Renal cortex interstitium (tissue), 15 donors: ENCODE measurements at places on chromosomes 6 and 20.

DNA sequence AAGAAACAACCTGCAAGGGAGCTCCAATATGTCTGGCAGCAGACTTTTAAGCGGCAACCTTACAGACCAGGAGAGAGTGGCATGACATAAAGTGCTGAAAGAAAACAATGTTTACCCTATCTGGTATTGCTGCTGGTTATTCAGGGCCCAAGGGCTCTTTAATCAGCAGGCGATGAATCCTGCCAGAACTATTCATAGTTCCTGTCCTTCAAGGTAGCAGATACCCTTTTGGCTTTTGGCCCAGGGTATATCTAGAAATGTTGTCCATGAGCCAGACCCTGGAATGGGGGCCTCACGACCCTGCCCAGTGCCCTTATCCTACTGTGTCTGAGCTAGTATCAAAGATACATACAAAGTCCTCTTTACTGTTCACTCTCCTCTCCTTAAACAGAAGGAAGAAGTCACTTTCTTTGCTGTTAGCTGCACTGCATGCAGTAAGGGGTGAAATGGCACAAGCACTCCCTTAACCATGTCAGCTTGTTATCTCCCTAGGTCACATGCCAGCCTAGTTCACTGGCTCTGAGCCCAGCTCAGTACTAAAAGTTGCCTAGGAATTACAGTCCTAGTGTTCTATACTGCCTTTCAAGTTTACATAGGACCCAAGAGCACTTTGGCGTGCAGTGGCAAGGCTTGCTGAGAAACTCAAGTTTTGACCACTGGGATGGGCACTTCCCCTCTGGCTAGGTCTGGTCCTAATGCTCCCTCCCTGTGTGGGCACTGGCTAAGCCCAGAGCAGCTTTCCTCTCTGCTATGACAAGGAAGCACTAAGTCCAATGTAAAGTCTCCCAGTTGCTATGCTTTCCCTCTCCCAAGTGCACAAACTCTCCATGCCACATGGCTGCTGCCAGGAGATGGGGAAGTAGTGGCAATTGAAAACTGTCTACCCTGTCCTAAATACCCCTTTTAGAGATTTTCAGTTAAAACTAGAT is 122.0 kb downstream of the HTR1B start:
- DNase-seq, result no peak

GRCh38 chr20:33772439-33772838 is 38.7 kb upstream of the CHMP4B start:
- no peak for DNase-seq

GRCh38 chr6:148179786-148180185 is 162.9 kb upstream of the SASH1 start:
- DNase-seq, result no peak

DNA sequence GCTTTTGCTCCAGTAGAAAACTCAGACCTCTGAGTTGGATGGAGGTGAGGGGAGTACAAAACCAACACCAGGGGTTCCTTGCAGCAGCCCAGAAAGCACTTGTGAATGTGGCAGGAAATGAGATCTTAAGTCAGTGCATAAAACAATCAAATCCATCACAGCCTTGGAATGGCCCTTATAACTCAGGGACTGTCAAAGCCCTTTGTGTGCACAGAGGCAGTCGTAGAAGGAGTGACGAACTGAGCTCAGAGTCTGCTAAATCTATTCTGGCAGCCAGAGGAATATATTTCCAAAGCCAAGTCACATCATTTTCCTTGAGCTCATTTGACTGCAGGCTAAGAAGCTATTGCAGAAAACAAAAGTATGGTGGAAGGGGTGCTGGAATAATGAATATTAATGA is 676.6 kb downstream of the DHX35 start:
- peak; percentile 47 for DNase-seq

- no peak for DNase-seq
These were observed 40.2 kb upstream of the CD83 start for GRCh38 chr6:14077193-14077867.

DNA sequence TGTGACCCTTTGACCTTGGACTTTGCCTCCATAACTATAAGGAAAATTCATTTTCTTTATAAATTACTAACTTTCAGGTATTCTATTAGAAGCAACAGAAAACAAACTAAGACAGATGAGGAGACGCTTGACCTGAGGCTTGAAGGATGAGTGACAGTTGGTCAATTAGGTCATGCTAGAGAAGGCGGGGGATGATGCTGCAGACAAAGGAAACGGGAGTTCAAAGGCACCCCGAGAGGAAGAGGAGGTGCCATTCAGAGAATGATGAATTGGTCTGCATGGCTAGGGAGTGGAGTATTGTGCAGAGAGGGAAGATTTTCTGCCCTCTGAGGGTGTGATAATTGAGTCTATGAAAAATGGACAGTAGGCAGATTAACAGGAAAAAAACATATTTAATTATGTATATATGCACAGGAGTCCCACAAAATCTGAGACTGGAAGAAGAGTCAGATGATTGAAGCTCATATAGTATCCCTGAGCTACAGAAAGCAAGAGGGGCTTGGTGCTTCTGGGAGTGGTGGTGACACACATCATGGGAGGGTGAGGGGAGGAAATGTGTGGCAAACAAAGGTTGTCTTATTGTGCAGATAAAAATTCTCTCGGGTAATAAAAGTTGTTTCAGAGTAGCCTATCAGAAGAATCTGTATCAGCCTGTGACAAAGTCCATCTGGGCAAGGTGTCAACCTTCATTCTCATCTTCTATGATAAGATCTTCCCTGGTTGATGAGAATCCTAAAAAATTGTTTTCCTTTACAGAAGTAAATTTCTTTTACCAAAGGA is 20.4 kb upstream of the FUCA2 start:
- DNase-seq, result no peak

DNA sequence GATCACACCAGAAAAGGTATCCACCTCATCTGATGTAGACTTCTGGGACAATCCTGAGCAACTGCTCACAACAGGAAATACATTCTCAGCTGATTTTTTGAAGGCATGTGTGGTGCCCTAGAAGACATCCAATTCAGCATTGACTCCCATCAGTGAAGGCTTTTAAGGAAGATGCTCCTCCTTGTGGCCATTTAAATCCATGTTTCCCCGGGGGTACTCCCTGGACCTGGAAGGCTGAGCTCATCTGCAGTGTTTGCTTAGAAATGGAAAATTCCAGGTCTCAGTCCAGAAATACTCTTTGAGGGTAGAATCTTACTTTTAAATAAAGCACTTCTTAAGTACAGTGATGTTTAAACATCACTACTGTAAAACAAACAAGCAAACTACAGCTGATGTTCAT is 195.5 kb upstream of the PDE10A start:
- no peak for DNase-seq

DNA sequence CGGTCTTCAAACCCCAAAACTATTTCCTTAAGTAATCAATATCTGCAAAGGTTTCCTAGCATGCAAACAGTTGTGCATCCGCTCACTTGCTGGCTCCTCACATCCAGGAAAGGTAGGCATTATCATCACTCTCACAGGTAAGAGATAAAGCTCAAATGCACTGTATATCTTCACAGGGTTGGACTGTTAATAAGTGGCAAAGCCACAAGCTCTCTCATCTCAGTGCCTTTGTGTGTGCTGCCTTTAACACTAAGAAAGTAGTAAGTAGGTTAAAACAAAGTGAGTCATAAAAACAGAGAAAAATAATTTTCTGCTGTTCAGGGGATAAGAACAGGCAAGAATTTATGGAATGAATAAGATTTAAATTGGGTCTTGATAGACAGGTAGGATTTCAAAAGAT is 21.3 kb downstream of the MAN1A1 start:
- no peak for DNase-seq

GRCh38 chr6:168128631-168129291 is 49.7 kb upstream of the FRMD1 start:
- no peak for DNase-seq

DNA sequence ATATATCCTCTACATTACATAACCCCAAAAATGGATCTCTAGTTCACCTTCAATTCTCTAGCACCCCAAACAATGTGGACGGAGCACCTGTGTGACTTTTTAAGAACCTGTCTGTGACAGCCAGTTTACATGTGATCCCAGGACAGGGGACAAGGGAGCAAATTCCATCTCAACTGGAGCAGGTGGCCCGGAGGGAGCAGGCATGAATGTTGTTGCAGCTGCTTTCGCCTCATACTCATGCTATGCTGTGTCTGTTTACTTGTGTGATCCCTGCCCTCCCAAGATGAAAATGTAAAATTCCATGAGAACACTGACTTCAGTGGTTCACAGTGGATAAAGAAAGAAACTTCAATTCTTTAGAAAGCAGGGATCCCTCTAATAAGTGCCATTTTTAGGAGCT is 600.3 kb downstream of the CDH26 start:
- no peak for DNase-seq

GRCh38 chr6:4801491-4802110 is 25.4 kb downstream of the CDYL start:
- no peak for DNase-seq

GRCh38 chr20:59771506-59772372 is 161.7 kb downstream of the SYCP2 start:
- no peak for DNase-seq

GRCh38 chr6:125236536-125237327 is 65.0 kb downstream of the HDDC2 start:
- no peak for DNase-seq

- DNase-seq, result no peak
These were observed 31.1 kb upstream of the CCR6 start for GRCh38 chr6:167091805-167092107.

DNA sequence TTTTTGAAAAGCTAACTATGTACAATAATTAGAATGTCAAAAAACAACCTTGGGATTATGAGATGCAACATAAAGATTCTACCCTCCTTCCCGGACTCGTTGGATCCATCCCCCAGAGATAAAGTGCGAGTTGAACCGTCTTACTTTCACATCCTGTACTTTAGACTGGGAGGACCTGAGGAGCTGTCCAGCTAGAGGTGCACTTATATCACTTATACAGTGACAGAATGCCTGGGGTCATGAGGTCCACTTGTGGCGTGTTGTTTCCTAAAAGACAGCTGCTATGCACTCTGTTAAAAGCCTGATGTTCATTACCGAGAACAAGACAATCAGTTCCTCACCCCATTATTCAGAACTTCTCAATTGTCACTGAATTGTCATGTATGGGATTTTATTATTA is 2.1 kb downstream of the CDS2 start:
- no peak for DNase-seq

- no peak for DNase-seq
These were observed 30.5 kb downstream of the CNKSR3 start for GRCh38 chr6:154479771-154480639.

DNA sequence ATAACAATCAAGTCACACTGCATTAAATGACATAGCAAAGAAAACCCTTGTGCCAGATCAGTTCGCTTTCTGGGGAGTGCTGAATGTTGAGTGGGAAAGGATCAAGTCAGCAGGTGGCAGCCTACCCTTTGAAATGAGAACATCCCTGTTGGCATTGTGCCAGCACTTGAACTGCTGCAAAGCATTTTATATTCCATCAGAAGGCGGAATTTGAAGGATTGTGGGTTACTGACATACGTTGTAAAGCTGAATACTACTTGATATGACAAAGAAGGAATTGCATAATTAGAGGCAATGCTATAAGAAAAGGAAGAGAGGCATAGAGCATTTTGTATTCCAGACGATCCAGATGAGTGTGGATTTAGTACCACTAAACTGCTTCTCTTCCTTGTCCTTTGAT is 26.5 kb downstream of the BCKDHB start:
- peak; percentile 28 for DNase-seq

GRCh38 chr6:1904466-1904799 is 294.7 kb downstream of the FOXC1 start:
- DNase-seq, result no peak

DNA sequence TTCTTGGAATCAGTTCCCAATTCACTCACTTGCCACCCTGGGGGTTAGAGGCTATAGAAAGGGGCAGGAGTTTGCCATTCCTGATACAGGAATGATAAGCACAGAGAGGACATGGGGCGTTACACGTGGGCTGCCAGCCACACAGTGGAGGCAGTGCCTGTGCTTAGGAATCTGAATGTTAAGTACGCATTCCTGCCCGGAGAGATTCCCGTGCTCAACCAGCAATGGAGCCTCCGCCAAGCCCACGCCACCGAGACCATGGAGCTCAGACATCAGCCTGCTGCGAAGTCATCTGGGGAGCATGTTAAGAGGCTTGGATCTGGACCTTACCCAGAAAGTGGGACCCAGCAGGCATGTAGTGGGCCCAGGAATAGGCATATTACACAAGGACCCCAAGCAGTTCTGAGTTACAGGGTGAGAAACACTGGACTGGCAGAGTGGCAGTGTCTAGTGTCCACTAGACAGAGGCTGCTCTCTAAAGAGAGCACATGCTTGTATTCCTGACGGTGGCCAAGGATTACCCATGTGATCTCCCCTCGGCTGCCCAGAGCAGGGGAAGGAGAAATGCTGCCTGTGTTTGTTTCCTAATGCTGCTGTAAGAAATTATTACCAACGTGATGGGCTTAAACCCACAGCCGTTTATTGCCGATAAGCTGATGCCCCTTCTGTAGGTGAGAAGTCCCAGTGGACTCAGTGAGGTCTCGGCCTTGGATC is 138.2 kb downstream of the BMP7 start:
- DNase-seq, result no peak

DNA sequence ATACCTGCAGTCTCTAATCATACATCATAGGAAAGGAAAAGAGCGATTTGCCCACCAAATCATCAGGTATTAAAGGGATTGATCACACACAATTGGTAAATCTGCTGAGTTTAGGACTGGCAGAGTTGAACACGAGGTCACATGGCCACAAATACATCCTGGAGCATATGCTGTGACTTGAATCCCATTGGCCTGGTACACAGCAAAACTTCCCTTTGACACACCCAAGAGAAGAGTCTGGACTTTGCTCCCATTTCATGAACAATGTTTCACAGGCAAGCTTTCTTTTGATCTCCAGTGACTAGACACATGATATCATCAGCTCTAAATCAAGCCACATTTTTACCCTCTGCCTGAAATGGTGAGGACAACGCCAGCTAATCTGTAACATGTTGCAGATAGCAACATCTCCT is 117.9 kb downstream of the ISM1 start:
- DNase-seq, result no peak

- DNase-seq, result no peak
These were observed 9.7 kb downstream of the NOL7 start for GRCh38 chr6:13624871-13625288.

- peak; percentile 57 for DNase-seq
These were observed 331.2 kb downstream of the QKI start for GRCh38 chr6:163745536-163746400.

DNA sequence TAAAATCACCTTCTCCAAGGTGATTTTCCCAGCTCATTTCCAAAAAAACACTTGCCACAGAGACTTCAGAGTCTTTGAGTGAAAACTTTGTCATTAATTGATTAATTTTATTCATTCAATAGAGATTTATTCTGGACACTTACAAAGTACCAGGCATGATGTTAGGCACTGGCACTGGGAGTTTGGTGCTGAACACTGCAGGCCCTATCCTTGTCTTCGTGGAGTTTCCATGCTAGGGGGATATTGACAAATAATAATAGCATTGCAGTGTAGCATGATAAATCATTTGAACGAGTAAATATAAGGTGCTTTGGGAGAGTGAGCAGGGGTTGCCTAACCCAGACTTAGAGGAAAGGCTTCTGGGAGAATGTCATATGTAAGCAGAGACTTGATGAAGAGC is 145.7 kb downstream of the SOX4 start:
- DNase-seq, result no peak
